Sigmoid colon (tissue), 7 donors: ENCODE measurements at places on chromosomes 3 and 15. TPM values are rescaled to one million over a fixed set of nuclear protein-coding genes. Genes with fewer than 3 reads are reported as not detected.

GRCh38 chr3:139533781-139534454 is 5.6 kb downstream of the RBP1 start:
- H3K4me3 ChIP-seq: no peak overlapping the region
- H3K27me3 ChIP-seq: no peaks in the 10 kb centered on the region
- H3K36me3 ChIP-seq: no peaks in the 10 kb centered on the region
- H3K27ac ChIP-seq: peak overlapping the region; percentile 64
- no peak for DNase-seq

DNA sequence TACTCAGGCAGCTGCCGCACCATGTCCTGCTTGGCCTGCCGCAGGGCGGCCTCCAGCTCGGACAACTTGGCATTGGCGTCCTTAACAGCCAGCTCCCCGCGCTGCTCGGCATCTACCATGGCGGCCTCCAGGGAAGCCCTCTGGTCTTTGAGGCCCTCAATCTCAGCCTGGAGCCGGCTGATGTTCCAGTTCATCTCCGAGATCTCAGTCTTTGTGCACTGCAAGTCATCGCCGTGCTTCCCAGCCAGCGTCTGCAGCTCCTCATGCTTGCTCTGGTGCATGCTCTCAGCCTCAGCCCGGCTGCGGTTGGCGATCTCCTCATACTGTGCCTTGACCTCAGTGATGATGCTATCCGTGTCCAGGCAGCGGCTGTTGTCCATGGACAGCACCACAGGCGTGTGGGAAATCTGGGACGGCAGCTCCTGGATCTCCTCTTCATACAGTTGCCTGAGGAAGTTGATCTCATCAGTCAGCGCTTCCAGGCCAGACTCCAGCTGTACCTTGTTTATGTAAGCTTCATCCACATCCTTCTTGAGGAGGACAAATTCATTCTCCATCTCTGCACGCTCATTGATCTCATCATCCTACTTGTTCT is 15.5 kb upstream of the PSTPIP1 start:
- H3K27ac ChIP-seq: no peak overlapping the region
- H3K36me3 ChIP-seq: no peaks in the 10 kb centered on the region
- DNase-seq: no peak
- no peaks in the 10 kb centered on the region for H3K27me3 ChIP-seq
- no peak overlapping the region for H3K4me3 ChIP-seq
- H3K4me1 ChIP-seq: no peaks in the 10 kb centered on the region

Gene SHC4
- total RNA-seq: 4.6 TPM

Gene APBA2
- 1.7 TPM for total RNA-seq

Gene C3orf49
- not detected for total RNA-seq

GRCh38 chr3:182837855-182838454 is 44.7 kb downstream of the ATP11B start:
- H3K36me3 ChIP-seq: peaks cover 77% of the 10 kb centered on the region
- H3K4me3 ChIP-seq: no peak overlapping the region
- no peaks in the 10 kb centered on the region for H3K27me3 ChIP-seq

DNA sequence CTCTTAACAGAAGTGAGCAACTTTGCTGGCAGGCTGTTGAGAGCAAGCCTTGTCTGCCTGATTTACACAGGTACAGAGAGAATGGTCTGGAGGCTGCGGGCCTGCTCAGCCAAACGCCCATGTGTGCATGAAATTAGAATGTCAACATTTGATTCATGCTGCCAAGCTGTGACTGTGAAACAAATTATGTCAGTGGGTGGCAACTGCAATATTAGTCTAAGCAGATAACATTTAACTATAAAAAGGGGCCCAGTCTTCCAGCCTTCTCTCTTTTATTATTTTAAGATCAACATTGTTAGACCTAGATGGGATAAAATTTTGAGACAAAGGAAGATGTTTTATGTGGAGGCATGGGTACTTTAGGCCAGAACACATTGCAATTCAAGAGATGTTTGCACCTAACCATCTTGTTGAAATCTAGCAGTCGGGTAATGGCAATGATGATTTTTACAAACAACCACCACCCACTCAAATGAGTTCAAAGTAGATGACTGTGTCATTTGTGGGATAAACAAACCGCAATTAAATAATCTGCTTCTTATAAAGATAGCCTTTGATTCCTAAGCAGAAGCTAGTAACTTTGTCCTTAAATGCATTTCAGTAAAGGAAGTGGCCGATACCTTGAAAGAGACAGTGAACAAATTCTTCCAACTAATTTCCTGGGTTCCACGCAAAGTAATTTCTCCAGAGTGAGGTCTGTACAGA is 70.2 kb downstream of the FOXB1 start:
- DNase-seq: no peak
- H3K27ac ChIP-seq: no peak overlapping the region
- no peaks in the 10 kb centered on the region for H3K36me3 ChIP-seq
- no peaks in the 10 kb centered on the region for H3K4me1 ChIP-seq
- H3K4me3 ChIP-seq: no peak overlapping the region

GRCh38 chr3:21487520-21487919 is 263.5 kb downstream of the ZNF385D start:
- H3K27me3 ChIP-seq: no peaks in the 10 kb centered on the region
- H3K36me3 ChIP-seq: no peaks in the 10 kb centered on the region
- DNase-seq: no peak
- H3K4me3 ChIP-seq: no peak overlapping the region
- no peaks in the 10 kb centered on the region for H3K4me1 ChIP-seq

DNA sequence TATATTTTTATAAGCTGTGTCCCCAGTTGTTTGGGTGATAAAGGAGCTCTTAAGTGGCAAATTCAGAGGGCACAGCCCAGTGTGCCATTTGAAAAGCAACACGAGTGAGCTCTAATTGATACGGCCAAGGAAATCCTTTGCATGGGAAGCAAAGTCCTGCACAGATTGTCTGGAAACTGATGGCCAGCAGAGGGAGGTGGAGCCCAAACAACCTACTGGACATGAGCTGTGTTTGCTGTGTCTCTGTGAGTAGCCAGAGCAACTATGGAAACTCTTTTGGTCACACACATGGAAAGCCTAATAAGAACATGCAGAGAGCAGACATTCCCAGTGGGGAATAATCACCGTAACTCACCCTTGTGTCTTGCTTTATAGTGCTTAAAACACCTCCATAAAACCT is 24.4 kb downstream of the ONECUT1 start:
- no peak for DNase-seq
- H3K27ac ChIP-seq: no peak overlapping the region
- no peaks in the 10 kb centered on the region for H3K36me3 ChIP-seq

GRCh38 chr3:40521254-40521653 is 3.5 kb upstream of the ZNF621 start:
- no peak overlapping the region for H3K27ac ChIP-seq
- no peaks in the 10 kb centered on the region for H3K4me1 ChIP-seq
- no peak for DNase-seq
- H3K36me3 ChIP-seq: peaks cover 4% of the 10 kb centered on the region
- H3K27me3 ChIP-seq: no peaks in the 10 kb centered on the region

Gene SAMMSON
- total RNA-seq: not detected
